ENCODE measurements at places on chromosomes 5 and 9.

- ATAC-seq = no peak
Measured at GRCh38 chr5:149323621-149324205, 21.6 kb upstream of the GRPEL2 start.

DNA sequence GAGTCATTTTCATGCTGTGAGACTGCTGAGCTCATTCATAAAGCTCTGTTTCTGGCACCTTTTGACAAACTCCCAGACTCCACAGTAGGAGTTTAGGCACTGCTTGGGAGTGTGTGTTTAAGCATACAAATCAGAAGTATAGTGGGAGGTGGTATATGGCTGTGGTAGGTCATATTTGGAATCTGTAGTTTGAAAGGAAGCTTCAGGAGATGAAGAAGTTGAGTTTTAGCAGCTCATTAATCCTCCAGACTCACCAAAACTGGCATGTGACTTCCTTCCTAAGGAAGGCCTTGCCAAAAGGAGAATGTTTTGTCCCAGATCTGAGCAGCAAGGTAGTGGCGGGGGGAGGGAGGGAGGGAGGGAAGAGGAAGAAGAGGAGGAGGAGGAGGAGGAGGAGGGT, 52.8 kb downstream of the SAXO1 start:
- no peak for ATAC-seq

DNA sequence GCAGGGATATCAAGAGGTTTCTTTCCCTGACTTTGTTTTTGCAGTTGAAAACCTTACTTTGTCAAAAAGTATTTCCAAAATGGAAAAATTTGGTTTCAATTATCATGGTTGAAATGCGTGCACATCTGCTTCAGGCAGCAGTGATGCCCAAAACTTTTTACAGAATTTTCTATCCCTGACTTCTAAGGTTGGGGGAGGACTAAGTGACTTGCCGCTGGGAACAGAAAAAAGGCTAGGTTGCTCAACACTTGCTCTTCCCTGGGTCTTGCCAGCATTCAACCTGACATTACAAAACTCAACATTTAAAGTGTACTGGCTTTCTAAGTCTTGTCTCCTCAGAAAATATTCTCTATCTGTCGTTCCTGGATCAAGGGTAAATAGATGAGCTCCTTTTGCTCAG, 4.7 kb downstream of the KLHL3 start:
- ATAC-seq = no peak

DNA sequence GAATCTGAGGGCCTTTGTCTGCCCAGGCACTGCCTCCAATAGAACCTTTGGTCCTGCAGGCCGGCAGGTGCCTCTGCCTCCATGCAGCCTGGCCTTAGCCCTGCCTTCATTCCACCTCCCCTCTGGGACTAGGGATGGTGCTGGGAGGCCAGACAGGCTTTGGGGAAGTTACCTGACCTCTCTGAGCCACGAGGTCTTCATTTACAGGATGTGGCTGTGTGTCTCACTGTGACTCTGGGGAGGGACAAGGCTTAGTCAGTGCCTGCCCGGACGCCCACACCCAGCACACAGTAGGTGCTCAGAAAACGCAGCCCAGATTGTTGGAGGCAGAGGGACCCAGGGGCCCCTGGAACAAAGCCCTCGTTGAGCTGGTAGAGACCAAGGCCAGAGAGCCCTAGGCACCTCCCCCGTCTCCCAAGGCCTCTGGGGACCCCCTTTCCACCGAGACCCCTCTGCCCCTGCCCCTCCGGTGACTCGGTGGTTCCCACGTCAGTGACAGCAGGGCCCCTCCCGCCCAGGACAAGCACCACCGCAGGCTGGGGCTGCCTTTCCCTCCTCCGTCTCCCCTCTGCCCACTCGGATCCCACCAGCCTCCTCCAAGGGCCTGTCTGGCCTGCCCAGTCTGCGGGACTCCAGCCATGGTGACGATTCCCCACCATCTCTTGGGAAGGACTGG, 46.9 kb upstream of the EGFL7 start:
- no peak for ATAC-seq

GRCh38 chr5:22044229-22044628, 808.9 kb downstream of the CDH12 start:
- ATAC-seq = no peak

DNA sequence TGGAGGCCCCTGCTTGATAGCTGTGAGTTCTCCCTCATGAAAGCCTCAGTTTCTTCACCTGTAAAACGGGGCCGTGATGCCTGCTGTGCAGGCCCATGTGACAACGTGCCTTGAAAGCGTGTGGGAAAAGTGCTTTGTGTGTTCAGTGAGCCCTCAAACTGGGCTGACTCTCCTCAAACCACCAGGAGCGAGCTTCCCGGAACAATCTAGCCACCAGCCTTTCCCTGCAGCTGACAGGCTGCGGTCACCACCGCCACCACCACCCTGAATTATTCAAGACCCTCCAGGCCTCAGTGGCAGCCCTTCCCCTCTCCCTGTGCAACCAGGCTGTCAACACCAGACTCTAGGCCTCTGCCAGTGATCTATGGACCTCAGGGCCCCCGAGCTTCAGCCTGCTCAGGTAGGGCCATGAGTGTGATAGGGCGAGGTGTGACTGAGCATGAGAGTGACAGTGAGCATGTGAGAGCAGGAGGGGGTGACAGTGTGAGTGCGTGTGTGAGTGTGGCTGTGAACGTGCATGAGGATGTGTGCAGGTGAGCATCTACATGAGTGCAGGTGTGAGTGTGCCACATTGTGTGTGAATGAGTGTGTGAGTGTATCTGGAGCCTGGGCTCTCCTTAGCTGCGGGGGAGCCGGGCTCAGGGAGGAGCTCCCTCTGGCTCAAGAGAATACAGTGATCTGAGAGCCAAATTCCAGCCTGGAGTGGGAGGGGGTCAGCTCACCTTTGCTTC, 53.3 kb upstream of the PSD2 start:
- no peak for ATAC-seq

GRCh38 chr5:125125031-125125823, 378.8 kb upstream of the ZNF608 start:
- ATAC-seq = no peak

- no peak for ATAC-seq
Measured at GRCh38 chr9:23662320-23662719, 163.7 kb downstream of the ELAVL2 start.

DNA sequence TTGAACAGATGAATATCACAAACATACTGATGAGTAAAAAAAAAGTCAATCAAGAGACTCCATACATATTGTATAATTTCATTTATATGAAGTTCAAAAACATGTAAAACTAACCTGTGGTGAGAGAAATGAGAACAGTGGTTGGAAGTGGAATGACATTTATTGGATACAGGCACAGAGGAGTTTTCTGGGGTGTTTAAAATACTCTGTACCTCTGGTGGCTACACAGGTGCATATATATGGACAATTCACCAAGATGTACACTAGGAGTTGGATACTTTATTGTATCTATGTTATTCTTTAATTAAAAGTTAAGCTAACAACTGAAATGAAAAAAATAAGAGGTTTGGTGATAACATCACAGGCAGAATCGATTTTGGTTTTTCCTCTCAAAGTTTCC, 14.1 kb downstream of the FOXD1 start:
- ATAC-seq = no peak

- ATAC-seq = no peak
Measured at GRCh38 chr5:35308421-35308820, 78.1 kb upstream of the PRLR start.

Measured in activated CD4-positive, CD25-positive, alpha-beta regulatory T cell treated with anti-CD3 and anti-CD28 coated beads, Interleukin-2, amount 50 U/mL, for 24 hours (primary cell).